Upper lobe of right lung (tissue), 1 donor: ENCODE measurements at places on chromosomes 2 and 18.

GRCh38 chr18:34598120-34598635 is 111.9 kb upstream of the DTNA start:
- no peak overlapping the region for H3K4me3 ChIP-seq
- H3K27ac ChIP-seq: no peak overlapping the region
- DNase-seq: no peak
- H3K4me1 ChIP-seq: no peaks in the 10 kb centered on the region

DNA sequence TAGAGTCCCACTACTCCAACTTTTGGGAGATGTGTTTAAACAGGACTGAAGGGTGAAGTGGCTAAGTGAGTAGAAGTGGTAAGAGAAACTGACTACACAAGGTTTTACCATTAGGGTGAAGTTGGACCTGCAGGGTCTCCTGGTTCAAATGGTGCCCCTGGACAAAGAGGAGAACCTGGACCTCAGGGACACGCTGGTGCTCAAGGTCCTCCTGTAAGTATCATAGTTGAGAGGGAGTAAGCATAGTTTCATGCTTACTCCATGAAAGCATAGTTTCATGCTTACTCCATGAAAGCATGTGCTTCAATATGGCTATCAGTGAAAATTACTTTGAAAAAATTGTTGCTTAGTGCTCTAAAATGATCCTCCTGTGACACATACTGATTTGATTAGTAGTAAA is 19.1 kb downstream of the COL3A1 start:
- no peak overlapping the region for H3K27ac ChIP-seq
- H3K36me3 ChIP-seq: peaks cover 51% of the 10 kb centered on the region
- no peaks in the 10 kb centered on the region for H3K4me1 ChIP-seq
- H3K4me3 ChIP-seq: no peak overlapping the region
- no peak for DNase-seq

DNA sequence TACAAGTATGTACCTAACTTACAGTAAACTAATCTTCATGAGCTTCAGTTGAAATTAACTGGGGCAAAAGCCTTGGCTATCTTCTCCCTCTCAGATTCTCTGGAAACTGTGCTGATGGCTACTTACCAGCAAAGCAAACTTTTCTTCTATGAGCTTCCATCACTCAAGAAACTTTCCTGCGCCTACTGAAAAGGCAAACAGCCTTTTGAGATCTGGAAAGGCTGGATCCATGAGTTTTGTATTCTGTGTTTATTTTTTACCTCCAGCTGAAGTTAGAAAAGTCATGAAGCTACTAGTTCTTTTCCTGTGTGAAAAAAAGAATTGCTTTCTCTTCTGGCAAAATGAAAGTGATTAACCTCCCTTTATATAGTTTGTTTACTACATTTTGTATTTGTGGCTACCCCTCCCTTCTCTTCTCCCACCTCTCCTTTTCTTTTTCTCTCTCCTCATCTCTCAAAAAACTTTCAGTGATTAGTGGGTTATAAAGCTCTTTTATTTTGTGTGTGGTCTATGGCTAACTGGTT is 49.2 kb upstream of the RNF152 start:
- no peak overlapping the region for H3K27ac ChIP-seq
- DNase-seq: no peak
- no peaks in the 10 kb centered on the region for H3K4me1 ChIP-seq
- no peaks in the 10 kb centered on the region for H3K27me3 ChIP-seq
- H3K4me3 ChIP-seq: no peak overlapping the region

DNA sequence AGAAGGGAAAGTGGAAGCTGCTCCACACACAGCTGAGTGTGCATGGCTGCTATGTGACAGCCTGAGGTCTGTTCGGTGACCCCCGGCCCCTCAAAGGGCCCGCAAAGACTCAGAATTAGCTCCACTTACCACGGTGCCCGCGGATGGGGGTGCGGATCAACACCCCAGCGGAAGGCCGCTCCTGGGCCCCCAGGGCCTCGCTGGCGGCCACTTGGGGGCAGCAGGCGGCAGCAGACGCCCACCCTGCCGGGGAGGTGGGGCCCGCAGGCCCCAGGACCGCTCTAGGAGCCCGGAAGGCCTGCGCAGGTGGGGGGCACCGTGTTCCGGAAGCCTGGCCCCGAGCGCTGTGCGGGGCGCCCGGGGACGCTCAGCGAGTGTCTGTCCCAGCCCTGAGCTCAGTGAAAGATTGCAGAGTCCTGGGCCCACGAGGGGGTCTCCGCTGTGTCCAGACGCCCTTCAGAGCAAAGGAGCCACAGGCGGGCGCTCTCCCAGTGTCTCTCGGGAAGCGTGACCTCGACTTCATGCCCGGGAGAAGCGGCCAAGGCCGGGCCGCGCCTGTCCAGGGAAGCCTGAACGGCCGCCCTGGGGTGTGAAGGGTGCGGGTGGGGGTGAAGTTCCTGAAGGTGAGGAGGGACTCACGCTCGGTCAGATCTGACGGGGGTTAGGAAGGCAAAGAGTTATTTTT is 118.7 kb downstream of the VAPA start:
- no peaks in the 10 kb centered on the region for H3K27me3 ChIP-seq
- peak overlapping the region; percentile 65 for H3K27ac ChIP-seq
- no peak for DNase-seq
- H3K36me3 ChIP-seq: no peaks in the 10 kb centered on the region
- H3K4me3 ChIP-seq: peak overlapping the region; percentile 23

GRCh38 chr2:165877565-165878550 is 75.7 kb downstream of the TTC21B start:
- DNase-seq: no peak
- H3K4me1 ChIP-seq: peaks cover 6% of the 10 kb centered on the region
- no peaks in the 10 kb centered on the region for H3K27me3 ChIP-seq
- no peak overlapping the region for H3K27ac ChIP-seq
- no peak overlapping the region for H3K4me3 ChIP-seq
- peaks cover 52% of the 10 kb centered on the region for H3K36me3 ChIP-seq

- no peak overlapping the region for H3K4me3 ChIP-seq
- peaks cover 7% of the 10 kb centered on the region for H3K4me1 ChIP-seq
- H3K36me3 ChIP-seq: no peaks in the 10 kb centered on the region
- no peak overlapping the region for H3K27ac ChIP-seq
- DNase-seq: no peak
These were observed 42.4 kb downstream of the TMEM18 start for GRCh38 chr2:634636-635388.

- H3K27me3 ChIP-seq: no peaks in the 10 kb centered on the region
- peaks cover 14% of the 10 kb centered on the region for H3K4me1 ChIP-seq
- no peak overlapping the region for H3K4me3 ChIP-seq
- no peaks in the 10 kb centered on the region for H3K36me3 ChIP-seq
- no peak for DNase-seq
These were observed 84.6 kb upstream of the NDUFV2 start for GRCh38 chr18:9017905-9018227.

GRCh38 chr2:112108178-112108832 is 29.9 kb upstream of the FBLN7 start:
- H3K4me1 ChIP-seq: no peaks in the 10 kb centered on the region
- peaks cover 73% of the 10 kb centered on the region for H3K36me3 ChIP-seq
- H3K4me3 ChIP-seq: no peak overlapping the region
- no peak overlapping the region for H3K27ac ChIP-seq

DNA sequence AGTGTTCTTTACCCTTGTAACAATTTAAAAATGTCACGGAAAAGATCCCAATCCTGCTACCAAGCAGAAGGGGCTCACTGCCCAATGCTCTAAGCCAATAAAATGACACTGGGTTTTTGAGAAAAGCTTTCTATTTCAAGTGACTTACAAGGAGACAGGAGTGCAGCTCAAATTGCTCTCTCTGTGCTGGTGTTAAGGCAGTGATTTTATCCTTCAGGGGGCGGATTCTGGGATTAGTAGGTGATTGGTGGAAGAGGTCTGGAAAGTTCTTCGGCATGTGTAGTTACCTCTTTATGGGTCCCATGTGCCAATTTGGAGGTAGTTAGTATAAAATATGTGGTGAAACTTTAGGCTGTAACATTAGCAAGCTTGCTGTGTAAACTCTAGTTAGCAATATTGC is 27.4 kb upstream of the MCM6 start:
- H3K27me3 ChIP-seq: no peaks in the 10 kb centered on the region
- no peak overlapping the region for H3K4me3 ChIP-seq
- no peak for DNase-seq
- H3K4me1 ChIP-seq: no peaks in the 10 kb centered on the region

- no peaks in the 10 kb centered on the region for H3K4me1 ChIP-seq
- no peaks in the 10 kb centered on the region for H3K36me3 ChIP-seq
- no peak overlapping the region for H3K4me3 ChIP-seq
- no peaks in the 10 kb centered on the region for H3K27me3 ChIP-seq
- no peak overlapping the region for H3K27ac ChIP-seq
These were observed 117.6 kb downstream of the BCL2L11 start for GRCh38 chr2:111238296-111238695.

DNA sequence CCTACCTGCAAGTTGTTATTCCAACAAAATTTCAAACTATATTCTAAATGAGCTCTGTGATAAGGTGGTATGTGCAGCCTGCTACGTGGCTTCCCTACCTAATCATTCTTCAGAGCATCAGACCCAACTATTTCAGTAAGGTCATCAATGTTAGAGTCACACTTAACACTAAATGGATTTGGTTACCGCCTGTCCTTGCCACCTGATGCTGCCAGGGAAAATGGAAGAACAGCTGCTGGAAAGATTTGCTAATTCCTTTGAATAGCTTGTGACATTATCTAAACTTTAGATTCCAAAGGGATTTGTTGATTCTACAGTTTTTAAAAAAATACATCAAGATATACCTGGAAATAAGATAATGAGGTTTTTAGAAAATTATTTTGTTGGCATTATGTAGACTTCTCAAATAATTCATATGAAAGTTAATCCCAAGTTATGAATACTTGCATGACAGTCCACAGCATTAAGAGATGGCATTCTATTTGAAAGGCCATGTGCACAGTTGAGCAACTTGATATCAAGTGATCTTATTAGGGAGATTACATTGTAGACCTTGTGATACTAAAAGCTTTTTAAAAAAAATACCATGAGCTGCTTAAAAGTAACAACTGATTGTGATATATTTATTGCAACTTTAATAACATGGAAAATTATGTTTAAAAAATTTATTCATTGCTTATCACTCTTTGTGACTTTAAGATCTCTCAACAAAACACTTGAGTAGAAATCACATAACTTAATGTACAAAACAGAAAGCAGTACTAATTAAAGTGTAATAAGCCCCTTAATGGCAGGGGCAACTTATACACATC is 98.3 kb upstream of the UGP2 start:
- no peaks in the 10 kb centered on the region for H3K4me1 ChIP-seq
- no peak overlapping the region for H3K4me3 ChIP-seq
- DNase-seq: no peak
- H3K36me3 ChIP-seq: no peaks in the 10 kb centered on the region

DNA sequence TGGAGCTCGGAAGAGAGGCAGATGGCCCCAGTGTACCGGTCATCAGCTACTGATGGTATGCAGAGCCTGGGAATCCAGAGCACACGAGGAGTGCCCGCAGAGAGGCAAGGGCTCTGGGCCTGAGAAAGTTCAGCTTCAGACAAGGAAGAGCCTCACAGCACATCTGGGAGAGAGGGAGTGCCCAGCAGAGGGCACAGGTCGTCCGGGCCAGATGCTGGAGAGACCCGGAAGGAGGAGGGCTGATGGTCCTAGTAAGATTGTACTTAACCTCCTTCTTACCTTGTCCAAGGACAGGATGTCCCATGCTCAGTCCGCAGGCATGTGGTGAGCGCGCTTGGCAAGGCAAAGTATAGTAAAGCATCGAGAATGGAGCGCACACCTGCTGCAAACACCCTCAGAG is 24.4 kb upstream of the CHMP1B start:
- no peak overlapping the region for H3K27ac ChIP-seq
- no peak for DNase-seq
- no peak overlapping the region for H3K4me3 ChIP-seq
- no peaks in the 10 kb centered on the region for H3K36me3 ChIP-seq
- no peaks in the 10 kb centered on the region for H3K27me3 ChIP-seq
- no peaks in the 10 kb centered on the region for H3K4me1 ChIP-seq
